ENCODE measurements at places on chromosomes 12 and 14.

- no peak for DNase-seq
Observed at GRCh38 chr12:83996671-83997070, 915.9 kb downstream of the SLC6A15 start.

- DNase-seq, result no peak
Observed at GRCh38 chr12:123045678-123046077, 65.2 kb downstream of the ARL6IP4 start.

GRCh38 chr14:61699027-61699426, 3.7 kb downstream of the HIF1A start:
- no peak for DNase-seq

DNA sequence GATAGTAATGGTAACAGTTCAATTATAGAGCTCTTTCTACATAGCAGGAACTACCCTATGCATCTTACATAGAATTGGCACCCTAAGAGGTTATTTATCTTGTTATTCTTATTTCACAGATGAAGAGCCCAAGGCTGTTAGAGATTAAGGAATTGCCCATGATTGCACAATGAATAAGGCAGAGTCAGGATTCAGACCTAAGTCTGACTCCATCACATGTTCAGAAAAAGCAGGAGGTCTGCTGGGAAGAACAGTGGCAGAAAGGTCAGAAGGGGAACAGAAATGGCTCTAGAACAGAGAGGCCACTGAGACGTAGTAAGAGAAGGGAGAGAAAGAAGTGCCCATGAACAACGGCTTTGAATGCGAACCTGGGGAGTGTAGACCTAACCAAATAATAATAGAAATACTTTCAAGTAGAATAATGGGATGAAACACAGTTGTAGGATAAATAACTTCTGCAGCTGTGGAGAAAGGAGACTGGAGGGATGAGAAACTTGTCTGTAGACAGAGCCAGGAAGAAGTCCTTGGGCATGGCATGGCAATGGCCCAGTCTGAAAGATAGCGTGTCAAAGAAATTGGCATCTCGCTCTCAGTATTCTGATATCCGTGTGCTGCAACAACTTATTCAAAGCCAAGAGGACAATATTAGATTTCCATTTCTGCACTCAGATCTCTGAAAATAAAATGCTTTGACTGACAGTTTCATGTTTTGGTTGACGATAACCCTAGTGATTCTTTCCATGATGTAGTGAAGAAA, 17.6 kb downstream of the MYBPC1 start:
- no peak for DNase-seq

GRCh38 chr14:106346084-106346483, 819.7 kb downstream of the TMEM121 start:
- no peak for DNase-seq

GRCh38 chr14:51224551-51224950, 15.5 kb upstream of the TMX1 start:
- no peak for DNase-seq

- no peak for DNase-seq
Observed at GRCh38 chr14:29348504-29348903, 579.1 kb downstream of the PRKD1 start.

GRCh38 chr12:1916371-1917171, 1.9 kb downstream of the CACNA2D4 start:
- DNase-seq, result peak; percentile 76

GRCh38 chr14:26867171-26867757, 269.4 kb upstream of the NOVA1 start:
- DNase-seq, result peak; percentile 5

DNA sequence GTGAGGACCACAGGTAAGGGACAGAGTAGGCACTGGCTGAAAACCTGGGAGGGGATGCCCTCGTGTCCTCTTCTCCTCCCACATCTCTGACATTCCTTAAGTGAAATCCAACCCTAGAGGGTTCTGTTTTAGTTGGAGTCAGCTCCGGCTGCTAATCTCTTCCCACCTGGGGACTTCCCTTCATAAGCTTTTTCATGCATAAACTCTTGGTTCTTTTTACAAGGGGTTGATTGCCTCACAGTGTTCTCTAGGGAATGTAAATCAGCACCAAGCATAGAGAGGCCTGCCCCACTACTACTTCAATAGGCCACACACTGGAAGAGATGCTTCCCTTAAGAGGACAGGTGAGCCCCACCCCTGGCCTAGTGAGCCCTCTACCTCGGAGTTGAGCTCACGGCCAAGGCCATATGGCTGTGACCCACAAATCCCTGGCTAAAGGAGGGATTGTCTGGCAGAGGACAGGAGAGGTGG, 3.2 kb upstream of the SYNDIG1L start:
- DNase-seq, result no peak

GRCh38 chr14:63392236-63392635, 73.5 kb upstream of the GPHB5 start:
- no peak for DNase-seq

- DNase-seq, result no peak
Observed at GRCh38 chr12:2284321-2284813, 231.6 kb downstream of the CACNA1C start.

- DNase-seq, result no peak
Observed at GRCh38 chr12:119225454-119225853, 46.7 kb downstream of the HSPB8 start.

- no peak for DNase-seq
Observed at GRCh38 chr12:92619730-92620684, 82.8 kb upstream of the PLEKHG7 start.

- no peak for DNase-seq
Observed at GRCh38 chr14:104681689-104682074, 7.7 kb upstream of the INF2 start.

DNA sequence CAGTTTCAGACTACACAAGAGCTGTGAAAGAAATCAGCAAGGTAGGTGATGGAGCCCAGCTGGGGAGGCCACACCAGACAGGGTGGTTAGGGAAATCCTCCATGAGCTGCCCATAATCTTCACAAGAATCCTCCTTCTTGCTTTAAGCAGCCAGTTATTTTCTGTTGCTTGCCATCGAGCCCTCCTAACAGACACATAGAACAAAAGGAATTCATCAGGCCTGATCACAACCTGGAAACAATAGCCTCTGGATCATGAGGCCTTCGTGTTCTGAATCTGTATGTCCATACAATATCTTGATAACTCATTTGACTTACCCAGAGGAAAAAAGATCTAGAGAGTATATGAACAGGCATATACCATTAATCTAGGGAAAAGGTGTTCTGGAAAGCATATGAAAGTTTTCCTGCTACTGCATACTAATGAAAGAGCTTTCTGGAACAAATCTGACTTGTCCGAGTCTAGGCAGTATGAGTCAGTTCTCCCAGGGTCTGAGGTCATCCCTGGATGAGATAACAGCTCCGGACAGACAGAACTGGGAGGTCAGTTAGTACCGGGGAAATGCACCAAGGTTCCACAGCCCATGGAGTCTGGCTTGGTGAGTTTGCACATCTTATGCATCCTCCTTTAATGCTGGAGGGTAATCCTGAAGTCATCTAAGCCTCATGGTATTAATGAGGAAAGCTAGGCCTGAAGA, 52.8 kb upstream of the ELK3 start:
- no peak for DNase-seq

DNA sequence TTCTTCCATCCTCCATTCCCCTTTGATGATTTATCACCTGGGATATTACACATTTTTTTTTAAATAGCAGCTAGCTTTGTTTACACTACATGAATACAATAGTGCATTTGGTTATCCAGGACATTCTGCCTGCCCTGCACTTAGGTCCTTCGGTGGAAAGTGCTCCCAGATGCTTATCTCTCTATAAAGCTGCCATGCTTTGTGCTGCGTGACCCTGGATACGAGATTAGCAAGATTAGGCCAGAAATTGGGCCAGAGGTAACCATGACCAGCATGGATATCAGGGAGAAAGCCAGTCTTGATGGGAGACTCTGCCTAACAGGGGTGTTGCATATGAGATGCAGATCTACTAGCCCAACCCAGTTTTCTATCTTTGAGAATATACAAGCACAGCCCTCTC, 12.1 kb upstream of the KRT83 start:
- DNase-seq, result no peak

Measured in NCI-H1092 (cell line).